ENCODE measurements at places on chromosomes 11 and 22.

DNA sequence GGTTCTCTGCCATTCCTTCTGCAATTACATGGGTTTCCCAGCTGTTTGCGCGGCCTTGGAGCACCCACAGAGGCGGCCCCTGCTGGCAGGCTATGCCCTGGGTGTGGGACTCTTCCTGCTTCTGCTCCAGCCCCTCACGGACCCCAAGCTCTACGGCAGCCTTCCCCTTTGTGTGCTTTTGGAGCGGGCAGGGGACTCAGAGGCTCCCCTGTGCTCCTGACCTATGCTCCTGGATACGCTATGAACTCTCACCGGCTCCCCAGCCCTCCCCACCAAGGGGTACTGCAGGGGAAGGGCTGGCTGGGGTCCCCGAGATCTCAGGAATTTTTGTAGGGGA, 2.6 kb downstream of the RCE1 start:
- no peak for DNase-seq

DNA sequence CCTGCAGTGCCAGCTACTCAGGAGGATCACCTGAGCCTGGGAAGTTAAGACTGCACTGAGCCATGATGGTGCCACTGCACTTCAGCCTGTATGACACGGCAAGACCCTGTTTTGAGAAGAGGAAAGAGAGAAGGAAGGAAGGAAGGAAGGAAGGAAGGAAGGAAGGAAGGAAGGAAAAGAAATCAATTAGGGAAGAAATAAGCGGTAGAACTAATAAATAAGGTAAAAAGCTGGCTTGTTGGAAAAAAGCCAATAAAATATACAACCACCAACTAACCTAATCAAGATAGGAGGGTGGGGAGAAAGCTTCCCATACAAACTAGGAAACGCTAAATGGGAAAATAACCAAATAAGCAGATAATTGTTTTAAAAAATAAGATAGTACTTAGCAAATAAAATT, 12.3 kb downstream of the A4GALT start:
- no peak for DNase-seq

- no peak for DNase-seq
Observed at GRCh38 chr22:38834991-38835390, 8.8 kb downstream of the NPTXR start.

DNA sequence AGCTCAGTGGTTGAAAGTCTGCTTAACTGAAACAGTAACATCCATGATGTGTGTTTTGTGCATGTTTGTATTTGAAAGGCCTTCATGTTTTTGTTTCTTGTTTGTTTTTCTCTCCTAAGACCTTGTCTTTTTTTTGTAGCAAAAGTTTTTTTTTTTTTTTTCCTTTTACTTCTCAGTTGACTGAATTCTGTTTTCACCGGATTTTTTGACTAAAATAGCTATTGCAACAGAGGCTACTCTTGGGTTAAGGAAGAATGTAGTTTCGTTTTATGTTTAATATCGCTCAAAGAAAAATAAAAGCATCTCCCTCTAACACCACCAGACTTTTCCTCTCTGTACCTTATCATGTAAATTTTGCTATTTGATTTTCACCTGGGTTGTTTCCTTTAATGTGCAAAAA, 15.1 kb downstream of the APOL6 start:
- no peak for DNase-seq

DNA sequence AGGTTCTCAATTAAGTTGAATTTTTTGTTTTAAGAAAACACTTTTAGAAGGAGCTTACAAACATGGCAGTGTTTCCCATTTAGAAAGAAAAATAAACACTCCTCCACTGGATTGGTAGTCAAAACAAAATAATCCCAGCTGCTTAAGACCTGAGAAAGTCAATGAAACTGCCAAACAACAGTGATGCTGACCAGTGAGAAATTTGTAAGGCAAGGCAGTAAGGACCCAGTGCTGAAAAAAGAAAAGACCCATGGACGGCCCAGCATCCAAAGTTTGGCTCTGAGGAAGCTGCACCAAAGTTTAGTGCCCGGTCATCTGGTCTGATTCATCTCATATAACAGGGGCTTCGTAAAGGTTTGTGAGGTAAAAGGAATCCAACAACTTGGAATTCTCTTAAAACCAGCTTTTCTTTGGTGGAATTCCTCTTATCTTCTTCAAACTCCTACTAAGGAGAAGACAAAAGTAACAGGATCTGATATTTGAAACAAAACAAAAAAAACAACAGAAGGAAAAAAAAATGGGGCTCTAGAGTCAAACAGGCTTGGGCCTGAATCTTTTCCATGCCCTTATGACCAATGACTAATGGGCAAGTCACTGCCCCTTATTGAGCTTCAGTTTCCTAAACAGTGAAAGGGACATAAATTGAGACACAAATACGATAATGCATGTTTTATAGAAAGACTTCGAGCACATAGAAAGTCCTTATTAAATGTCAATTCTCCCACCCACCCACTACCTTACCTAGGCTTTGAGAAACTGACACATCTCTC, 383.0 kb upstream of the NARS2 start:
- DNase-seq, result no peak

GRCh38 chr22:28670161-28670560, 9.5 kb downstream of the TTC28 start:
- DNase-seq, result no peak

DNA sequence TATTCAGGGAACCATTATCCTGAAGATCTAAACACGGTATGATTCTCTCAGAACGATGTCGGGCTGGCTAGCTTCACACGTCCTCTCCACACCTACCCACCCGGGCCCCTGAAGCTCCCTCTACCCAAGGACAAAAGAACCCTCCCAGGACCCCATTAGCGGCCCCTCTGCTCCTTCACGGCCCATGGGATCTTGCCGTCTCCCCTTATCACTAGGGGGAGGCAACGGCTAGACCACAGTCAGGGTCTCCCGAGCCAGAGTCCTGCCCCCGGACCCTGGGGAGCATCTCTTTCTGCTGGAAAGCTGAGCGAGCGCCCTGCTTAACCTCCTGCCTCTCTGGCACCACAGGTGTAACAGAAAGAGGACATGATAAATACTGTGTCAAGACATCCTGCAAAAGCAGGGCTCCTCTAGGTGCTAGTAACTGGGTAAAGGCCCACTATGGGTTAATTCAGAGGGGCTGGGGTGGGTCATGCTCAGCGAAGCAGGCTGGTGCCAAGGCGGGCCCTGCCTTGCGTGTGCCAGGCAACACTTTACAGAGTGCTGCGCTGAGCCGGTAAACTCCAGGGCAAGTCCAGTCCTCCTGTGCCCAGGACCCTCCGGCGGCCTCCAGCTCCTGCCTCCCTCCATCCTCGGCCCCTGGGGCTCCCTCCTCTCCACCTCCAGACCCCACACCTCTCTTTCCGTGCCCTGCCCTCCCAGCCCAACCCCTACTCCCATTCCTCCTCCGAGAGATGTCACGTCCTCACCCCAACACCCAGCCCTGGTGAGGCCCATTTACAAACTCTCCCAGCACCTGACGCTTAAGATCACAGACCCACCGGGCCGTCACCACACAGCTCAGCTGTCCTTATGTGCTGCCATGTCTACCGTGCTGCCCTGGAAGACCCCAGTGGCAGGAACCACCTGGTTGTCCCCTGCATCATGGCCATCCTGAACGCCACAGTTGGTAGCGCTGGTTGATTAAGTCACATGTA, 3.0 kb downstream of the TOLLIP start:
- no peak for DNase-seq

GRCh38 chr11:3849297-3849874, 6.1 kb upstream of the STIM1 start:
- DNase-seq, result peak; percentile 66

GRCh38 chr11:79813551-79813950, 372.7 kb upstream of the TENM4 start:
- DNase-seq, result no peak

DNA sequence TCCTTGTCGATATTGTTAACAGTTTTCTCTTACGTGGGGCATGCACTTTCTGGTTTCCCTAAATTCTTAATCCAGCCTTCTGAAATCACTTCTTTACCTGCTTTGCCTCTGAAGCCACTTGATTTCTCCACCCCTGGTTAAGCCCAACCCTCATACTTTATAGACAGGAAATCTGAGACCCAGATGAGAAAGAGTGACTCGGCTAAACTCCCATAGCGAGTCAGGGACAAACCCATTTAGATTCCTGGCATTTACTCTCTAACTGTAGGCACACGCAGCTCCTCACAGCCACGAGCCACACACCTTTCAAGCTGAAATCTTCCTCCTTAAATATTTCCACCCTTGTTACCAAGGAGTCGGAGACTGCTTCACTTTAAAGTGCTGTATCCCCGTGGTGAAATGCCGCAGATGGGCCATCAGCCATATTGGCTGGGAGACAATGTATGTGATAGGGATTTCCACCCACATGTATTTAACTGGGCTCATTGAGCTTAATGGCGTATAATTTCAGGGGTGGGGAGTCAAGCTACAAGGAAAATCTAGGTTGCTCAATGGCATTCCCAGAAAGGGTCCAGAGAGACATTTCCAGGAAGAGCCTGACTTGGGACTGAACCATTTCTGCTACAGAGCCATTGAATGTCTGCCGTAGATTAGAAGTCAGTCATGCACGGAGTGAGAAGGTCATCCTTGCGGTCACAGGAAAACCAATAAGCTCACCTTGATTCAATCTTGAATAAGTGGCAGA, 49.9 kb upstream of the GRK3 start:
- no peak for DNase-seq

DNA sequence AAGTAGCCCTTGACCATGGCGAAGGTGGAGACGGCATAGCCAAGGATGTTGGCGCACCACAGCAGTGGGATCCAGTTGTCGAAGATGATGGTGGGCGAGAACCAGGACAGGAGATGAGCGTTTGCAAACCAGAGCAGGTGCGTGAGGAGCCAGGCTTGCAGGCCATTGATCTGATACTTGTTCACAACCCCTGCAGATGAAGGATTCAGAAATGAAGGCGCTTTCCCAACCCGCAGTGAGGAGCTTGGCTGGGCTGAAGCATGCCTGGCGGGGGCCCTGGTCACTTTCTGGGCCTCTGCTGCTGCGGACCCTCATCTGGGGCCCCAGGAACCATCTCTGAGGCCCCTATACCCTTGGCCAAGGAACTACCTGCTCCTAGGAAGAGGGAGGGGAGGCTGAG, 6.9 kb downstream of the DHCR7 start:
- no peak for DNase-seq

GRCh38 chr11:133898770-133899115, 53.4 kb upstream of the SPATA19 start:
- no peak for DNase-seq

- no peak for DNase-seq
Observed at GRCh38 chr11:104057908-104058307, 21.5 kb downstream of the DDI1 start.

DNA sequence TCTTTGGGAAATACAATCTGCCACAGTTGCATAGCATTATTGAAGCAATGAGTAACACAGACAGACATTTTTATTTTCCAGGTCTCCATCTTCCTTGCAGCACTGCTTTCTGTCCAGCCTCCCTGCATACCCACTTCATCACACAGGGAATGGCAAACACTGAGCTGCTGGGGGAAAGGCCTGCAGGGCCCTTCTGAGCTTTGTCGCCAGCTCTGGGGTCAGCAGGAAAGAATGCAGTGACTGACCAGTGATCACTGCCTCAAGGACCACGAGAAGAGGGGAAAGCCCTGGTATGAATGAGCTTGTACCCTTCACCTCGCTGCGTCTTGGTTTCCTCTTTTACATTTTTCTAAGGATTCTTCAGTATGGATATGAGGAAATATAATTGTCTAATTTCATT, 21.3 kb upstream of the MICAL2 start:
- no peak for DNase-seq

- no peak for DNase-seq
Observed at GRCh38 chr22:23351321-23351720, 171.0 kb downstream of the BCR start.

- DNase-seq, result no peak
Observed at GRCh38 chr22:43859176-43859575, 3.1 kb downstream of the SULT4A1 start.

Data from CD4-positive, alpha-beta T cell treated with Interleukin-17A for 4 hours (primary cell).